ENCODE measurements at places on chromosomes 11 and 22.

DNA sequence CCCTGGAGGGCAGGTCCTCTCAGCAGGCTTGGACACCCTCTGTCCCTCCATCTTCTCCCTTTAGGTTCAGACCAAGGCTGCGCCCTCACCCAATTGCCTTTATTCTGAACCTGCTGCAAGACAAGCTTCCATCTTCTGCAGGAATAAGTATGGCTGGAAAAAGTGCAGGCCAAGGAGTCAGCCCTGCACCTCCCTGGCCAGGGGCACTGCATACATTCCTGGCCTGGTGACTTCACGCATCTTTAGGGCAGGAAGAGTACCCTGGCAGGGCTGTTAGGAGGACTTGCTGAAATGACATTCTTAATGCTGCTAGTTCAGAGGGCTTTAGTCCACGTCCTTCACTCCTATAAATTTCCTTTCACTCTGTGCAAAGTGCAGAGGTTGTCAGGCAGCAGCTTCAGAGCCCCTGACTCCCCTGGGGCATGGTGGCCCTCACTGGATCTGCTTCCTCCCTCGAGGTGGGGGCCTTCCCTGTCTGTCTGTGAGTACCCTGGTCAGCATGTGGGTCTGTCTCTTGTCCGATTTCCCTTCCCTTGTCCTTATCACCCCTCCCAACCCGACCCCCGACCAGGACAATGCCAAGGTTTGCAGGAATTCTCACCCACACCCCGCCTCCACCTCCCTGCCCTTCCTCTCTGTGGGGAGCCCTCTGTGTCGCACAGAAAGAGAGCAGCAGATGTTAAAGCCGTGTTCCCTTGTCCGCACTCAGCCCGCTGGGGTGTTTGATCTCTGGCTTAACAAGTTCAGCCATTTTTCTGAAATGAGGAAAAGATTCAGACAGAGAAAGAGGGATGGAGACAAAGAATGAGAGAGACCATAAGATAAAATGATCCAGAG is 124.5 kb upstream of the SYT13 start:
- DNase-seq, result no peak

- DNase-seq, result no peak
Measured at GRCh38 chr22:30602049-30602448, 4.9 kb upstream of the TCN2 start.

DNA sequence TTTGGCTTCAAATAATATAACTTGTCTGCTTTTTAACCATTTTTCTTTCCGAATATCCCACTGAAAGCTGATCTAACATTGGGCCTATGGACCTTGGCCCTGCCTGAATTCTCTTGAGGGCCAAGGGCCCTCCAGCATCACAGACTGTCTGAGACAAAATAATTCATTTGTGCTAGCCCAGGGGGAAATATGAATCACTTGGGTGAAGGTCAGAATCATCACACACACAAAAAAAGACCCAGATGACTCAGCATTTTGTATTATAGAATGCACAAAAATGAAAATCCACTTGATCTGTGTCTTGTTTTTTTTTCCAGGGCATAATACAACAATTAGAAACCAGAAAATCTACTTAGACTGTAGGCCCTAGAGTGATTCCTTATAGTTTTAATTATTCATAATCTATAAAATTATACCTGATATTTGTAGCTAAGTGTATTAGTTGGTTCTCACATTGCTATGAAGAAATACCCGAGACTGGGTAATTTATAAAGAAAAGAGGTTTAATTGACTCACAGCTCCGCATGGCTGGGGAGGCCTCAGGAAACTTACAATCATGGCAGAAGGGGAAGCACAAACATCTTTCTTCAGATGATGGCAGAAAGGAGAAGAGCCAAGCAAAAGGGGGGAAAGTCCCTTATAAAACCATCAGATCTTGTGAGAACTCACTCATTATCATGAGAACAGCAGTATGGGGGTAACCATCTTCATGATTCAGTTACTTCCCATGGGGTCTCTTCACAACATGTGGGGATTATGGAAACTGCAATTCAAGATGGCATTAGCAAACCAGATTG is 15.6 kb upstream of the RDX start:
- peak; percentile 13 for DNase-seq

GRCh38 chr11:64330888-64331287 is 9.1 kb upstream of the CCDC88B start:
- DNase-seq, result no peak

DNA sequence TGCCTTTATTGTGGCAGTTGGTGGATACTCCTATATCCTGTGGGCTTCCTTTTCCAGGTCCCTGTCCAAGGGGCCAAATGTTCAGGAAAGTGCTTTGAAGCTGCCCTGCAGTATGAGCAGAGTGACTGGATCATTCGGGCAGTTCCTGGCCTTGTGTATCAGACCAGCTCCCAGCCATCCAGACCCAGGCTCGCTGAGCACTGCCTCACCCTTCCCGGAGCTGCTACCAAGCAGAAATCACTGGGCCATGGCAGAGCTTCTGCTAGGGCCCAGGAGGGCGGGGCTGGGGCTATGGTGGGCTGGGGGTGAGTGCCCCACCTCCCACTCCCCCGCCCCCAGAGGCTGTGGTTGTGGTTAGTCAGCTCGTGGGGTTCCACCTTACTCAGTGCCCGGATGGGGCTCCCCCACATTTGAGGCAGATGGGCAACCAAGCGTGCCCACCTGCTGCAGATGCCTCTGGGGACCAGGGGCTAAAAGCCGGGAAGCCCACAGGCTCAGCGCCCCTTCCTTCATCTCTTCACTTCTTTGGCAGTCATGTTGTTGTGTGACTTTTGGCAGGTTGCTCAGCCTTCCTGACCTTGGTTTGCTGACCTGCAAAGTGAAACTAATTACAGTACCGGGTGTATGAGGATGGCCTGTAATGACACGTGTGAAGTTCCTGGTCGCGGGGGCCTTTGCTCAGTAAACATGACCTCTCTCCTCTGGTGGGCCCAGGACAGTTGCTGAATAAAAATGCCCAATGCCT is 2.1 kb upstream of the LRRC32 start:
- no peak for DNase-seq

DNA sequence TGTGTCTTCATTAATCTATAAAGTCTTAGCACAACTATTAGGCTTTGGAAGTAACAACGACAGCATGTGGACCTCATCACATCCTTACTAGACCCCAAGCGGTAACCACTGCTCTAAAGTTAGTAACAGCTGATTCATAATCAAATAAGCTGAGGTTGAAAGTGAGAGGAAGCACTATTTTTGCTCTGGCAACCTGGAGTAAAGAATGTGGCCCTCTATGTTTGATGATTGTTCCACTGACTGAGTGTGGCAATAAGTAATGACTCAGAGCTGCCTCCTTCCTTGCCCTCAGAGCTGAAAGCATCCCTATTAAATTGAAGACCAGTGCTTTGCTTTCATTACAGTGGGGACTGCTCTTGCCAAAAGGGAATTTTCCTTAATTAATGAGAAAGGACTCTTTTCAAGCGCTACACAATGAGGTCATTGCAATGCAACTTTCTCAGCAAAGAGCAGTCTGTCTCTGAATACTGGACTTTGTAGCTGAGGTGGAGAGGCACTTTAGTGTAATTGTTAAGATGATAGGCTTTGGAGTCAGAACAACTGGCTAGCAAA is 906.1 kb upstream of the RAG2 start:
- peak; percentile 48 for DNase-seq

All from MG63 (cell line).